Umbilical cord (tissue), 2 donors: ENCODE measurements at places on chromosomes 6 and 20. TPM values are rescaled to one million over a fixed set of nuclear protein-coding genes. Genes with fewer than 3 reads are reported as not detected.
A peak's percentile ranks its signal among the peaks of the same experiment; 100 is the strongest.

Gene MCHR2
- total RNA-seq = 12.8 TPM

Gene DEF6
- total RNA-seq = 8.9 TPM

DNA sequence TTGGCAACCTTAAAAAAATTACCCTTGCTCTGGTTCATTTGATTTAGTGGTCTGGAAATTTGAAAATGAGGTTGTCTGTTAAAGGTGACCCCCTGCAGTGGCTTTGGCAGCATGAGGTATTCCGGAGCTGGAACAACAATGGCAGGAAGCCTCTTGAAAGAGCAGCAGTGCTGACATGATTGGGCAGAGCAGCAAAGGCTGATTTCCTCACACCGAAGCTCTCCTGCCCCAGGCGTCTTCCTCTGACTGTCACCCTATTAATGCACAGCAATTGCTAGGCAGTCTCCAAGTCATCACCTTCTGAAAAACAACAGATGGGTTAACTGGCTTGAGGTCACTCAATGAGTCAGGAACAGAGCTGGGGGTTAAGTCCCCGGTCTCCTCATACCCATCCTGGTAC is 241.8 kb upstream of the MMS22L start:
- DNase-seq = no peak

Gene HTR1E
- 1.9 TPM for total RNA-seq

DNA sequence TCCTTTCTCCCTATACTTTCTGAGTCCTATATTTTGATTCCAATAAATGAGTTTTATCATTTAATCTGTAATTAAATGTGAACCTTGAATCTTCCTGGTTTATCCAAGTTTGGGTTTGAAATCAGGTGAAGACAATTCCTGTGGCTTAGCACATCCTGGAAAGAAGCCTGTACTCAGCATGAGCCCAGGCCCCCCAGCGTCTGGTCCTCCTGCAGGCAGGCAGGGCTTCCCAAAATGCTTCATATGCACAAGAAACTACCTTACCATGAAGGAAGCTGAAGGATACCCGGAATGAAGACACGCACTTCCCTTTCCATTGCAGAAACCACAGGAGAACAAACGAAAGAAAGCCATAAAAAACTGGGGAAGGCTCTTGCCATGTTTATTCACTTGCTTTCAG is 157.4 kb upstream of the PDE10A start:
- DNase-seq = no peak

Gene DDAH2
- total RNA-seq = 87.4 TPM

- DNase-seq = no peak
These were observed 4.3 kb upstream of the DYNLRB1 start for GRCh38 chr20:34511891-34512265.

- peak; percentile 31 for DNase-seq
These were observed 868.6 kb upstream of the GJE1 start for GRCh38 chr6:141264101-141264500.

DNA sequence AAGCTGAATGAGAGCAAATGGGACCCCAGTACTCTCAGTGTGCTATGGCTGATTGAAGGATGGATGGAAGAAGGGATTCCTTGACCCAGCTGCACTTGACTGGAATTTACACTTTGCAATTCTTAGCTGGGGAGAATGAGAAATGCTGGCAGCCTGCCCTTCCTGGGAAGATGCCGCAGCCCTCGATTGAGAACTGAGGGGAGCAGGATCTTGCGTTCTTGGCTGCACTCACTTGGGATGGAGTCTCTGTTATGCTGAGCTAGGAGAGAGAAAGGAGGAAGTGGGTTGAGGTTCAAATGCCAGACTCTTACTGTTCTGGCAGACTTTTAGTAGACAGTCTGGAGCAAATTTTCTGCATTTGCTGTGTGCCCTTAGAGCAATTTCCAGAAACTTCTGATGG is 221.2 kb downstream of the FNDC1 start:
- peak; percentile 34 for DNase-seq

DNA sequence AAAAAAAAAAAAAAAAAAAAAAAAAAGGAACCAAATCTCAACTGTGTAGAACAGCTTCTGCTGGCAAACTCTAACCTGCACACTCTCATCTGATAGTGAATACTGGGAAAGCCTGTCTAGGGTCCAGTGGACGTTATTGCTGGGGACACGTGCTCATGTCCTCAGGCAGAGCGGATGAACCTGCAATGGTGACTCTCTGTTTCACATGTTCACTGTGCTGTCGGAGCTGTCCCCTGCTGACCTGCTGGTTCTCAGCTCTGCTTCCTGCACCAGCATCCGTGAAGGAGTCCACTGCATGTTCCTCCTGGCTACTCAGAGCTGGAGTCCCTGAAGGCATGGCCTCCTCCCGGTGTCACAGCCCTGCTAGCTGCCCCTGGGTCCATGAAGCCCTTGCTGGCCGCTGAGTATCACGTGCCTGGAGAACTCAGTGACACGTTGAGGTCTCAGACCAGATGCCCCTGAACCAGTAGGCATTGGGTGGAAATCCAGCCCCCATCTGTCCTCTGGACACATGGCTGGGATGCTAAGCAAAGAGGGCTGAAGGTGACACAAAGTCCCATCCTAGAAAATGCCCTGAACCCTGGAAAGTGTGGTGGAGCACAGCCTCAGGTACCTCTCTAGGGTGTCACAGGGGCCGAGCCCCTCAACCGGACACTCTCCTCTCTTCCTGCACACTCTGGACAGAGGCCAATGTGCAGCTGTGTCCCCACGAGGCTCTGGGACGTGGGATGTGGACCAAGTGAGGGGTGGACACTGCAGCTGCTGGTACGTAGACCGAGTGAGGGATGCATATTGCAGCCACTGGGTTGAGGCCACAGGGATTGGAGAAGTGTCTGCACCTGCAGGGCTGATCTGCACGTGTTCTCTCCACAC is 54.9 kb upstream of the FRMD1 start:
- DNase-seq = peak; percentile 12

Gene DDR1
- total RNA-seq = 19.0 TPM

DNA sequence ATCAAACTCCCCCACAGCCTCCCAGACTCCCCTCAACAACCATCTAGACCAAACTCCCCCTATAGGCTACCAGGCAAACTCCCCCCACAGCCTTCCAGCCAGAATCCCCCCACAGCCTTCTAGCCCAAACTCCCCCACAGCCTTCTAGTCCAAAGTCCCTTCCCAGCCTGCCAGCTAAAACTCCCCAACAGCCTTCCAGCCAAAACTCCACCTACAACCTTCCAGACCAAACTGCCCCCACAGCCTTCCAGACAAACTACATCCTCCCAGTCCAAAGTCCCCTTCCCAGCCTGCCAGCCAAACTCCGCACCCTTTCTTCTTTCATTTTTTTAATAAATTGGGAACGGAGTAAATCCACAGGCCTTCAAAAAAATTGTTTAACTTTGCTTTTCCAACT is 37.4 kb upstream of the SYNDIG1 start:
- no peak for DNase-seq

- DNase-seq = no peak
These were observed 443.1 kb upstream of the FLRT3 start for GRCh38 chr20:14780508-14780907.
